ENCODE measurements at places on chromosomes 12 and 14.
A peak's percentile ranks its signal among the peaks of the same experiment; 100 is the strongest.

- DNase-seq = no peak
These were observed 1.6 kb upstream of the EML1 start for GRCh38 chr14:99791476-99792209.

GRCh38 chr12:67472539-67472938 is 176.0 kb upstream of the DYRK2 start:
- peak; percentile 21 for DNase-seq

GRCh38 chr12:124867401-124867930 is 3.8 kb upstream of the SCARB1 start:
- DNase-seq = no peak

DNA sequence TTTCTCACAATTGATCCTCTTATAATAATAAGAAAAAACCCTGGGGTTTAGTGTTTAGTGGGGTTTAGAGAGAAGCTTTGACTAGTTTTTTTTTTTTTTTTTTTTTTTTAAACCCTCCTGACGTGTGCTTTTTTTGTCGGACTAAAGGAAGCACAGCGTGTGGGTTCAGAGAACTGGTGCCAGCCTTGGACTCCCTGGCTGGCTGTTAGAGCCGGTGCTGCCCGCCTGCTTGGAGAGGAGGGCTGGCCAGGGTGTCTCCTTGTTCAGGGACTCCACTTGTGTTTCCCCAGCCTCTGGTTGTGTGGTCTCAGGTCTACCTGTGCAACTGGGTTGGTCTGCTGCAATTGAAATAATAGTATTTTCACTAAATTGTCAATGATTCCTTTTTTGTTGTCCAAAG is 54.1 kb upstream of the ASPG start:
- DNase-seq = no peak

- DNase-seq = no peak
These were observed 187.6 kb downstream of the RMST start for GRCh38 chr12:97650242-97650641.

DNA sequence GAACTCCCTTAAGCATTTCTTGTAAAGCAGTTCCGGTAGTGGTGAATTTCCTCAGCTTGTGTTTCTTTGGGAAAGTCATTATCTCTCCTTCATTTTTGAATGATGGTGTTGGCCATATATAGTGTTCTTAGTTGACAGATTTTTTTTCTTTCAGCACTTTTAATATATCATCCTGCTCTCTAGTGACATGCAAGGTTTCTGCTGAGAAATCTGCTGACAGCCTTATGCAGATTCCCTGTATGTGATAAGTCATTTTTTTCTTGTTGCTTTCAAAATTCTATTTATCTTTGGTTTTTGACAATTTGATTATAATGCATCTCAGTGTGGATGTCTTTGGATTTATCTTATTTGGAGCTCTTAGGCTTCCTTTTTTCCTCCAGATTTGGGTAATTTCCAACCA is 135.7 kb downstream of the PTPRO start:
- no peak for DNase-seq

GRCh38 chr14:96042248-96042930 is 3.2 kb downstream of the C14orf132 start:
- DNase-seq = no peak

- no peak for DNase-seq
These were observed 35.5 kb downstream of the CIT start for GRCh38 chr12:119841433-119842210.

- DNase-seq = no peak
These were observed 31.3 kb downstream of the ACTN1 start for GRCh38 chr14:68947802-68948201.

DNA sequence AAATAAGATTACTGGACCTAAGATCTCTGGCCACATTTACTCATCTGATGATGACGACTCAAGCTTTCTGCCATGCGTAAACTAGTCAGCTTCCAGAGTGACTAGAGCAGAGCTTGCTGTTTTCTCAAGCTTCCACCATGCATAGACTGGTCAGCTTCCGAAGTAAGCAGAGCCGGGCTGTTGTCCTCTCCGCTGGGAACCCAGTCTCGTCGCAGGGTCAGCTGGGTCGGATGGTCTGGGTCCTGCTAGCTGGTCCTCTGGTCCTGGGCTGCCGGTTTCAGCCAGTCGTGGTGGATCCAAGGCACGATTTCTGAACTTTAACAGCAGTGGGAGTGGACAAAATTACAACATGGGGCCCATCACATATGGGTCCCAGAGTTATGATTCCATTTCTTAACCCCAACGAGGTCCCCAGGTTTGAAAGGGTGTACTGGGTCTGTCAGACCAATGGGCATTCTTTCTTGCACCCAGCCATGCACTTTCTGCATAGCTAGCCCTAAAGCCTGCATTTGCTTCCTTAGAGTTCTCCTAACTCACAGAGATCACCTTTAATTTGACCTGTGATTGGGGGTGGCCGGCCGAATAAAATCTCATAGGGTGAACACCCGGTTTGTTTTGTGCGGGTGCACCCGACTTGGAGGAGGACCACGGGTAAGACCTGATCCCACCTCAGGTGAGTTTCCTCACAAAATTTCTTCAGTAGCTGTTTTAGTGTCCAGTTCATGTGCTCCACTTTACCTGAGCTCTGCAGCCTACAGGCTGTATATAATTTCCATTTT is 1312.8 kb downstream of the TMEM121 start:
- DNase-seq = no peak

DNA sequence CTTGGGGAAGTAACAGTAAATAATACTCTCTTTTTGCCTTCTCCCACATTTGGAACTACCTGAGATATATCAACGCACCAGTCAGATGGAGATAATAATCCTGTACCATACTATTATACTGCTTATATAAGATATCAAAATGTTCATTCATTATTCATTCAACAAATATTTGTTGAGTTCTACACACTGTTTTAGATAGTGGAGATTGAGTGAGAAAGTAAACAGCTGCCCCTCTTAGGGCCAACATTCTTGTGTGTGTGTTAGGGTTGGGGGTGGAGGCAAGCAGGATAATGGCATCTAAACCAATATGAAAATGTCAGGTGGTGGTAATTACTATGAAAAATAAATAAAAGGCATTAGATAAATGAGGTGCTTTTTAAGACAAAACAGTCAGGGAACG is 14.0 kb downstream of the MIS18BP1 start:
- no peak for DNase-seq

GRCh38 chr14:53953002-53953827 is 3.4 kb downstream of the BMP4 start:
- peak; percentile 39 for DNase-seq

DNA sequence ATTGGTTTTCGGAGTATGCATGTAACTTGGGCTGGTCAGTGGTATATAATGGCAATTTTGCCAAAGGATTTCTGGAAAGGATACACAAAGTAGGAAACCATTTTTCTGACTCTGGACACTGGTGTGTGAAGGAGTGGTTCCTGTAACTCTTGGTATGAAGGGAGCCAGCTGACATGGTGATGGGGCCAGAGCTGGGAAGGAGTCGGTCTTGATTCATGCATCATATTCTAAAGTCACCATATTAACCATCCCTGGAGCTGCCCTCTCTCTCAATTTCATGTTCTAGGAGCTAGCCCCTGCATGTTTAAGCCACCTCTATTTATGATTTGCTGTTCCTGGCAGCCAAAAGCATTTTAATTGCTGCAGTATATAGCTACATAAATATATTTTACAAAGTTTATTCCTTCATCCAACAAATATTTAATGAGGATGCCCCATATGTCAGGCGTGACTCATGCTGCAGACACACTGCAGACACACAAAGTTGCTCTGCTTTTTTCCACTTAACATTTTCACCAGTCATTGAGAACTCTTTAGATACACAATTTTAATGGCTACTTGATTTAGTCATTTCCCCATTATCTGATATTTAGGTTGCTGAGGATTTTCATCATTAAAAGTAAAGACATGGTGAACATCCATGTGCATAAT is 78.7 kb upstream of the PSMC1 start:
- no peak for DNase-seq

DNA sequence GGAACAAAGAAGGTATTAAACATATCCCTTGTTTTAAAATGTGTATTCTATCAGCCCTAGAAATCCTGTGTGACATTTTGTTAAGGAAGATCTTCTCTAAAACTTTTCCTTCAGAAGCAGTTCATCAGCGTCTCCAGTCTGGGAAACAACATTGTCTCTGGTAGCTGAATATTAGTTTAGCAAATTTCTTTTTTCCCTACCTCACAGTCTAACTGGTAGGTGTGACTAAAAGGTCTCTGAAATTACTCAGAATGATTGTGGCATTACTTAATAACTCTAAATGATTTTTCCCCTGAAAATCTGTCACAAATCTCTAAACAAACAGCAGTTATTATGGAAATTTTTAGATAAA is 1044.8 kb downstream of the FLRT2 start:
- no peak for DNase-seq

DNA sequence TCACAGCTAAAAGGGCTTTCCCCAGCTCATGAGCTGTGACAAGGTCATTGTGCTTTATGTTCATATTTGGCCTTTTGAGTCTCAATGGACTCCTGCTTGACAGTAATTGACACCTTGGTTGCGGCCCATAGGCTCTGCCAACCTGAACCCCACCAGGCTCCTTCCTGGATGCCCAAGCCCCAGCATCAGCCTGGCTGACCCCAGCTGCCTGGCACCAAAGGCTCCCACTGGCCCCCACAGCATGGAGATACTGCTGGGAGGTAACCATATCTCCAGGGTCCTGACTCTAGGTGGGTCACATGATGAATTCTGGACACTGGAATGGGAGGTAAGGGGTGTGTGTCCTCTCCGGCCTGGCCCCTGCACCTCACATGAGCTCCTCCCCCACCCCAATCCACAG is 50.2 kb downstream of the CLMN start:
- no peak for DNase-seq

DNA sequence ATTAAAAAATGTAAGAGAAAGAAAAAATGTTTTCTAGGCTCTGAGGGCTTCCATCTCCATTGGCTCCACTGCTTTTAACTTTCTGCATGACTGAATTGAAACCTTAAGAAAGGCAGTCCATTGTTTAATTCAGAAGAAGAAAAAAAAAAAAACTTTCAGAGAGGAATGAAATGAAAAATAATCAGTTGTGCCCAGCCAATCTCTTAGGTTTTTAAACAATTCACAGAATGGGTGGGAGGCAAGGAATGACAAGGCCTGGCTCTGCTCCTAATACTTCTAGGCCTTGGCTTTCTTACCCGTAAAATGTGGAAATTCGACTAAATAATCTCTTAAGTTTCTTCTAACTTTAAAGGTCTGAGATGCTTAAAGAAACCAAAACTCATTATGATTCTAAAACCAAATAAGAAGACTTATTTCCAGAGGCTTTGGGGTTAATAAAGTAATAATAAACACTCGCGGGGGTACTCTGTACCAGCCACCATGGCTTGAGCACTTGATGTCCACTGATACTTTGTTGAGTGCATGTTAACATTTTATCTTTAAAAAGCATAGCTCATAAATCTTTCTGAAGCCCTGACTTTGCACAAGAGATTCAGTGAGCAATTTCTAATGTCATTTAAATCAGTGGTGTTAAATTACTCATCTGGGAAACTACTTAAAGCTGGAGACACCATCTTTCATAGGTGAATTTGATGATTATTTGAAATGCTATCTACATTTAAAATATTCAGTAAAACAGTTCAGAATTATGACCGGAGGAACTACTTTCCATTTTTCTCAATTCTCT is 49.6 kb downstream of the STON2 start:
- no peak for DNase-seq

DNA sequence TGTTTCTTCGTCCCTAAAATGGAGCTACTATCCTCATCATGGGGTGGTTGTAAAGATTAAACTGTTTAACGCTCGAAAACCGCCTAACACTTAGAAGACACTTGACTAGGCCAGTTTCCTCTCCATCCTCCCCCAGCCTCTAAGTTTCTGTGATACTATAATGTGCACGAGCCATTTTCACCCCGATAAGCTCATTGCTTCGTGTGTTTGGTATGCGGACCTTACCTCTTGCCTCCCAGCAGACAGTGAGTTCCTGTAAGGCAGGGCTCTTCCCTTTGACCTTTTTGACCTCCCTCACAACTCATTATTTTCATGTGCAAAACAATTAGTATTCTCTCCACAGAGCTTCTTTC is 499 bp upstream of the GXYLT1 start:
- no peak for DNase-seq

DNA sequence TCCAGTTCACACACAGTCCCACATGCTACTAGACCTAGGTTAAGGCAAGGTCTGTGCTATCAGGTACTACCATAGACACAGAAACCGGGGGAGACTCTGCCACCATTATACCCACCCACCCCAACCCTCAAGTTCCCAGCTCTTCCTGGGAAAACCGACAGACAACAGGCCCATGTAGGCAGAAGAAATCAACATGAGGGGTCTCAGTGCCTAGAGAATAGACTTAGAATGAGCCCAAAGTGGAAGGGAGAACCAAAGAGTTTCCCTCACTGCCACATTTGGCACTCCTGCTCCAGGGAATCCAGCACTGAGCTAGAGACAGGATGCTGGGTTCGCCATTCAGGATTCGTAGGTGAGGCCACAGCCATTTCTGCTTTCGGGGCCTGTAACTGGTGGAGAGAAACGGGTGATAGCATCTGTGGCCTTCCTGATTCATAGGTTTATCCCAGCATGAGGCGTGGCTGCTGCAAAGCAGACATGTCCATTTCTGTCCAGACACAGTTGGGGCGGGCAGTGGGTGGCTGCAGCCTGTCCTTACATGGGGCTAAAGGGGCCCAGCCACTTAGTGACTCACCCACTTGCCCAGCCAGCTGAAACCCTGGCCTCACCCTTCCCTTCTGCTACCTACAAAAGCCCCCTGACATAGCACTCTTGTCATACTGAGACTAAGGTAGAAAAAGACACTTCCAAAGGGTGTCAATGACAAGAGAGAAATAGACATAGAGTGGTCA is 69.4 kb downstream of the IRF2BPL start:
- no peak for DNase-seq

GRCh38 chr12:60021235-60021634 is 425.4 kb downstream of the SLC16A7 start:
- no peak for DNase-seq

GRCh38 chr12:53078425-53079225 is 565 bp downstream of the SPRYD3 start:
- no peak for DNase-seq

GRCh38 chr14:55107766-55108554 is 21.1 kb upstream of the LGALS3 start:
- DNase-seq = no peak

DNA sequence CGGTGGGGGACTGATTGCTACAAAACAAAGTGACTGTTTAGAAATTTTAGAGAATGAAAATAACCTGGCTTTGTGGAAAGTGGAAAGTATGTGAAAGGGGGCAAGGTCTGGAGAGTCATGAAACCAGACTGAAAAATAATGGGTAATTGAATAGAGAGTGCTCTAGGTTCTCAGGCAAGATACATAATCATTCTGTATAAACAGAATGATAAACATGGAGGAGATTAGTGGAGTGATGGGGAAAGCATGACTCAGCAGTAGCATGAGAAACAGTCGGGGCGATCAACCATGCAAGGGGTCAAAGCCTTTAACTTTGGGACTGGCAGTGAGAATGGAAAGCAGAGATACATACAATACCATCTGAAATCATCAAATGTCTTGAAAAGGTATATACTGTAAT is 332.5 kb downstream of the CCER1 start:
- DNase-seq = no peak
